T47D (cell line): ENCODE measurements at places on chromosomes 1 and 21.

- no peak for DNase-seq
These were observed 57.6 kb downstream of the RIMS3 start for GRCh38 chr1:40607921-40608320.

DNA sequence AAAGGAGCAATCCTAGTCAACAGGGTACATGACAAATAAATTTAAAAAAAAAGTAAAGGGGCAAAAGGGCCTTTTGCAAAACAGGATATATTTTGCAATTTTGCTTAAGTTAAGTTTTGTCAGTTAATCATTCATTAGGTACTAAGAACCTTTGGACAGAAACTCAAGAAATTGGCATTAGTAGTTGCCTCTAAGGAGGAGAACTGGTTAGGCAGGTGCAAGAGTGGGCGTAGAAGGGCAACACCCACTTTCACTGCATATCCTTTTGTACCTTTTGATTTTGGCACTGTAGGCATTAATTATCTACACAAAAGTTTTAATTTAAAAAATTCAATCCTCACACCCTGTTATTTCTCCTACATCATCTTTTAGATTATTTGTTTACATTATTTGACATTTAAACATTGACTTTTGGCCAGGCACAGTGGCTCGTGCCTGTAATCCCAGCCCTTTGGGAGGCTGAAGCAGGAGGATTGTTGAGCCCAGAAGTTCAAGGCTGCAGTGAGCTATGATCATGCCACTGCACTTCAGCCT lies 4.3 kb downstream of the DDAH1 start:
- no peak for DNase-seq

DNA sequence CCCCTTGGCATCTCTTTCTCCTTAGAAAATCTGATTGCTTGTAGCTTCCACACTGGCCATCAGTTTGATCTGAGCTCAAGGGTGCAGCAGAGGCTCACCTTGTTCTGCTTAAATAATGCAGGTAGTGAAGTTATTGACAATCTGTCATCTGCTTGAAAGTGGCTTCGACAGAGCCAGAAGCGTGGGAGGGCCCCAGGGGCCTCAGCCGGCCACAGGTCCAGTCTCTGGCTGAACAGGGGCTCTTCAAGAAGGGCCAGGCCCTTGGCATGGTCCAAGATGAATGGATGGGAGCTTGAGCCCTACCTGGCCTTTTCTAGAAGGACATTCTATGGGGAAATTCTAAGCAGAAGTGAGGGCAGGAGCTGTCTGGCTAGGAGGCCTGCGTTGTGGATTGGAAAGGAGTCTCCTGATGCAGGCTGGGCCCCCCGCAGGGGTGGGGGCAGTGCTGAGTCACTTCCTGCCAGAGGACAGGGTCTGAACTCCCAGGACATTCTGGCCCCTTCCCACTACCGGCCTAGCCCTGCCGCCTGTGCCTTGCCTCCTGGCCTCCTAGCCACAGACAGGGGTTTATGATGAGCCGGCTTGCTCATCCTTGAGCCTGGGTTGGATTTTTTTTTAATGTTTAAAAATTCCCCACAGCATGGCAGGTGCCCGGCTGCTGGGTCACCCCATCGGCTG lies 162.3 kb upstream of the VAMP3 start:
- DNase-seq = no peak

DNA sequence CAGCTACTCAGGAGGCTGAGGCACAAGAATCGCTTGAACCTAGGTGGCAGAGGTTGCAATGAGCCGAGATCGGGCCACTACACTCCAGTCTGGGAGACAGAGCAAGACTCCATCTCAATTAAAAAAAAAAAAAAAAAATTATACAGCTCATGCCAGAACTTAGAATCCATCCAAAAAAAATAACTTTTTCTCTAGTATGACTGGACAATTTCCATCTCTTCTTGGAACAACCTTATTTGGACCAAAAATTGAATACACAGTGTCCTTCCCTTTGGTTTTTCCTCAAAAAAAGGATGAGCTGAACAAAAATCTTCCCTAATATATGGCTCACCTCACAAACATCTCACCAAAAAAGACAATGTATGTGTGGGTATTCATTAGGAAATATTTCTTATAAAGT lies 73.7 kb downstream of the TOR3A start:
- no peak for DNase-seq

DNA sequence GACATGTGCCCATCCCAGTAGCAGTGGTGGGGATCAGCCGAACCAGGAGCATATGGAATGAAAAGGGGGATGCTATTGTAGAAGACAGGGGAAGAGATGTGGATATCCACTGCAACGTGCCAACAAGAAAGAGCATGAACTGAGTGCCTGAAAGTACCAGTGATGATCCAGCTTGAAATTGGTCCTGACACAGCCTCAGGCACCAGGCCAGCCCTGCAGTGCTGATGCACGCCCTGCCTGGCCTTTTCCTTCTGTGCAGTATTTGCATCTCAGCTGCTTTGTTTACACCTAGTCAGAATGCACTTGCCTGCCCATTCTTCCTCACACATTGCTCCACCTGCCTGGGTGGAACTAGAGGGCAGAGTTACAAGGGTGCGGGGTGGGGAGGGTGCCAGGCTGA lies 50.3 kb upstream of the ARTN start:
- DNase-seq = no peak

DNA sequence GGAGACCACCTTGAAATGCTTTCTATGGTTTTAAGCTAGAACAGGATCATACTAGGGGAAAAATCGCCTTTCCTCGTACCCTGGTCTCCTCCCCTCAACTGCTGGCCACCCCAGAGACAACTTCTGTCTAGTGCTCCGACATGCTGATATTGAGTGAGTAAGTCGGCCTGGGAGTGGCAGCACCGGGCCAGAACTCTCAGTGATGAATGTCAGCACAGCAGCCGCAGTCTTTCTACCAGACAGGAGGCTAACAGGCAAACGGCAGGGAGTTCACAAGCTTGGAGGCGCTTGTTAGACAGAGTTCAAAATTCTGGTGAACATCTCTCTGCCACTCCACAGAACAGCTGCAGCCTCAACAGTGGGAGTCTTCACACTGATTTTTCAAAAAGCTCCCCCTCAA lies 716.9 kb downstream of the ADGRL2 start:
- peak; percentile 36 for DNase-seq

GRCh38 chr1:61436491-61437120 lies 288.3 kb downstream of the TM2D1 start:
- DNase-seq = no peak

- no peak for DNase-seq
These were observed 315.0 kb downstream of the PLA2G4A start for GRCh38 chr1:187143783-187144182.
